NCI-H1105 treated with DMSO at 0.1 percent for 48 hours (cell line): ENCODE measurements at places on chromosomes 1 and 21.

- no peak for DNase-seq
Measured at GRCh38 chr1:4488018-4488417, 166.4 kb upstream of the AJAP1 start.

DNA sequence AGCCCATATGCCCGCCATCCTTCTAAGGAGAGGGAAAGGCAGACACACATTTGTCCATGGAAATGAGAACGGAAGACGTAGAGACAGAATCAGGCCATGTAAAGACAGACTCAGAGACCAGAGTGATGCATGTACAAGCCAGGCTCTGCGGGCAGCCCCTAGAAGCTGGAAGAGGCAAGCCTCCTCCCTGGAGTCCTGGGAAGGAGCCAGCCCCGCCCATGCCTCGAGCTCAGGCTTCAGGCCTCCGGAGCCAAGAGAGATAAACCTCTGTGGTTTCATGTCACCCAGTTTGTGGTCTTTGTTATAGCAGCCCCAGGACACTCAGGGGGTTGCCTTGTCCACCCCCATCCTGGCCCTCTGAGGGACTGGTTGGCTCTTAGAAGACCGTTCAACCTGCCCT lies 11.6 kb downstream of the PDE9A start:
- no peak for DNase-seq

DNA sequence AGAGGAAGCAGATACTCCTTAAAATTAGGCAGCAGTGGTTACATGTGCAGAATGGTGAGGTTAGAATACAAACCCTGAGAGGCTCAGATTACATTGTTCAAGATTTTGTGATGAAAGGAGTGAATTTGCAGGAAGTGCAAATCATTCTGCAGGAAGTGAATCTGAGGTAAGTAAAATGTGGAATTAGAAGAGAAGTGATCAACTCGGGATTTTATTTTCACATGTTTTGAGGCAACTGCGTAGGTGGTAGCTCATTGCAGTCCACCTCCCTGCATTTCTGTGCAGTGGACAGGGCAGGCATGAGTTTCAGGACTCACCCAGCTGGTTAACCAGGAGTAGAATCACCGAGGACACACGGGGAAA lies 2.1 kb upstream of the PLA2G2C start:
- no peak for DNase-seq

- no peak for DNase-seq
Measured at GRCh38 chr21:45828580-45829570, 152.7 kb upstream of the COL6A1 start.

- no peak for DNase-seq
Measured at GRCh38 chr1:56550138-56550858, 29.1 kb downstream of the PLPP3 start.

- no peak for DNase-seq
Measured at GRCh38 chr1:34696230-34696629, 58.6 kb upstream of the GJB5 start.

GRCh38 chr1:232622378-232622777 lies 7.6 kb downstream of the SIPA1L2 start:
- DNase-seq = peak; percentile 7

- DNase-seq = no peak
Measured at GRCh38 chr1:91585982-91586381, 85.3 kb downstream of the CDC7 start.

DNA sequence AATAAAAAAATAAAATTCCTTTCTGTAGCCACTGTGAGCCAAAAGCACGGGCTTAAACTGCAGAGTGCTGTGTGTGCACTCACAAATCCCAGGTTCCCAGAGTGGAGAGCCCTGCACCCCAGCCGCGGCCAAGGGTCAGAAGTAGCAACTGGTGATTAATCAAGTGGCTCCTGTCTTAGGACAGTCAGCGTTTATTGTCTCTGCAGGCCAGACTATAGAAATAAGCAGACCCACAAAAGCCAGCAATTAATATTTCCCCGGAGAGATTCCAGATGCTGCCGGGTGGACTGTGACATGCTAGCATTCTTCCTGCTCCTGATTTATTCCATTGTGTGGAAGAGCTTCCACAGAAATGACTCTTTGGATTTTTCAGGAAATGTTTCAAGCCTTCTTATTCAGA lies 412.2 kb downstream of the KIF26B start:
- DNase-seq = no peak

- no peak for DNase-seq
Measured at GRCh38 chr1:42999308-42999707, 40.6 kb upstream of the SLC2A1 start.

- DNase-seq = no peak
Measured at GRCh38 chr1:36890776-36891175, 143.5 kb downstream of the GRIK3 start.

GRCh38 chr1:203629507-203630082 lies 3.0 kb downstream of the ATP2B4 start:
- DNase-seq = no peak

- DNase-seq = no peak
Measured at GRCh38 chr21:45598109-45598508, 45.4 kb upstream of the PCBP3 start.

- DNase-seq = no peak
Measured at GRCh38 chr1:92679980-92680379, 104.9 kb downstream of the EVI5 start.

DNA sequence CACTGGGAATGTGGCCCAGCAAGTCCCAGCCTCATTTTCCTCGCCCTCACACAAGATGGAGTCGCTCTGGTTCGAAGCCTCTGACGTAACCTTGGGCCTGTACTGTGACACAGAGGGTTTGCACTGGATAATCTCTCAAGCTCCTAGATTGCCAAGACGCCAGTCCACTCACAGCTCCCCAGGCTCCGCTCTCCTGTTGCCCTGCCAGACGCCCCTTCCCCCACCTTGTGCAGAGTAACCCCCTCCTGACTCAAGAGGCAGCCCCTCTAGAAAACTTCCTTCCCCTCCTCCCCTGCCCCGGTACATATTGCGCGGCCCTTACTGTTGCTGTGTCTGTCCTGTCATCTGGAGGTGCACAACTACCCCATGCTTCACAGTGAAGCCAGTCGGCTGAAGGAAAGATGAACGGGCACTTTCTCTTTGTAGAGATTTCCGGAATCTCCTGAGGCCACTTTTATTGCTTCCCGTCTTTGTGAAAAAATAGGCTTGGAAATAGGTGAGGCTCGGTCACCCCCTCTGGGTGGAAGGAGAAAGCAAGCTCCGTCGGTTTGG lies 981 bp upstream of the KIAA1614 start:
- DNase-seq = no peak

DNA sequence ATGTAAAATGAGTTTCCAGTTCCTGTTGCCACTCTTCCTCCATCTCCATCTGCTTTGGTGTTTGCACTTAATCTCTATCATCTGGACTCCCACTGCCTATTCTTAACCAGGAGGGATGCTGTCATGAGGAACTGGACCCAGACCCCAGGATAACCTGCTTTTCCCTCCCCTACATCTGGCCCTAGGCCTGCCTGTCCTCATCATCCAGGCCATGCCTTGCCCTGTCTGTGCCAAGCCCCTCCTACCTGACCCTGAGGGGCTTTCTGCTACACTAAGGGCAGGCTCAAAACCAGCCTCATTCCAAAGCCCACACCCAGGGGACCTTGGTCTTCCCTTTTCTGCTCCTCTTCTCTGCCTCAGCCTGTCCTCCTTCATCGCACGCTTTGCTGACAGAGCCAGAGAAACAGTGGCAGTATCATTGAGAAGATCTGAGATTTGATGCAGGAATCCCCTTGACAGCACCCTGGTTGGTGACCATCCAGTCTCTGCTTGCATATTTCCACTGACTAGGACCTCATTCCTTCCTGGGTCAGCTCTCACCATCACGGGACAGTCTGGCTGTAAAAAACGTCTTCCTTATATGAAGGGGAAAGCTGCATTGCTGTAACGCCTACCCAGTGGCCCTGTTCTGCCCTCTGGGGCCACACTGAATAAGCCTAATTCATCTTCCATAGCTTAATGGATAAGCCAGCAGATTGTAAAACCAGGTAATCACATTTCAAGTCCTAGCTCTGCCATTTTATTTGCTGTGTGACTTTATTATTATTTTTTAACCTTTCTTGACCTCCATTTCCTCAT lies 38.8 kb downstream of the PLXNA2 start:
- no peak for DNase-seq

DNA sequence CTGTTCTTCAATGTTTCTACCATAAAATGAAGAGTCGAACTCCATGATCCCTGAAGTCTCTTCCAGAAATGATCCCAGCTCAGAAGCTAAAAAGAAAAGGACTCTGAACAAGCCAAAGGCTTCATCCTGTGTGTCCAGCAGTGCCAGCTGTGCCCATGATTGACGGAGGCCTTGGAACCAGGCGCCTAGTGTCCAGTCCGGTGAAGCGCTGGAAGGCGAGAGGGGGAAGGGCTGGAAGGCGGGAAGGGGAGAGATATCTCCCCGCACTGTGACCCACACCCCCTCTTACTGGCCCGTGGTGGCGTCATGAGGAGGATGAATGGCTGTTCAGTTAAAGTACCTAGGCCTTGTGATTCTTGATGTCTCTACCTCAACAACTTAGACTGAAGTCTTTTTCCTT lies 10.4 kb upstream of the PLEKHA6 start:
- DNase-seq = no peak

- DNase-seq = no peak
Measured at GRCh38 chr1:180617774-180618395, 13.9 kb upstream of the XPR1 start.

DNA sequence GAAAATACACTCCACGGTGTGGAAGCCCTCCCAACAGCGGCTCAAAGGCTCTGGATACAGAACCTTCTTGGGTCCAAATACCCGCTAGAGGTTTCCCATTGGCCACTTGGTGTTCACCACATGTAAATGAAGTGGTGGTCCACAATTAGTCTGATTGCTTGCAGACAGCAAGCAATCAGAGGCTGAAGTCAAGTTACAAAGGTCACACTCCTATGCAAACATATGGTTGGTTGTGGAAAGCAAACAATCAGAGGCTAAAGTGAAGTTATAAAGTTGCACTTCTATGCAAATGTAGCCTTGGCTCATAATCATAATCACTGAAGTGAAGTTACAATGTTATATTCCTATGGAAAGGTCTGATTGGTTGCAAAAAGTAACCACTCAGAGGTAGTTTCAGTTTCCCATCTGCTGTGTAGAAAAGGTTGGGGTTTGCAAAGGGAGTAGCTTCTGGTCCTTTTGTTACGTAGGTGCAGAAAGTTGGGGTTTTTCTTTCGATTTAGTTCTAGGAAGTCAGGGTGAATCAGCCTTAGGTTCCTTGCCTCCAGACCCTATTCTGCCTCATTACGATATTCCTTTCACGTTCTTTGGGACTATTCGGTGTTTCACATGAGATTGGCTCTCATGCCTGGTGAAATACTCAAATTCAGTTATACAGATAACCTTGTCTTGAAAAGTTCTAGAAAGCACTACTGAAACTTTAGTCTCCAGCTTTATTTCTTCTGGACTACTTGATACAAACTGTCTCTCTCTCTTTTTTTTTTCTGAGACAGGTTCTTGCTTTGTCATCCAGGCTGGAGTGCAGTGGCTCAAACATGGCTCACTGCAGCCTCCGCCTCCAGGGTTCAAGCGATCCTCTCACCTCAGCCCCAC lies 36.7 kb upstream of the MTF2 start:
- no peak for DNase-seq

- DNase-seq = no peak
Measured at GRCh38 chr1:87902830-87903229, 574.1 kb downstream of the LMO4 start.

DNA sequence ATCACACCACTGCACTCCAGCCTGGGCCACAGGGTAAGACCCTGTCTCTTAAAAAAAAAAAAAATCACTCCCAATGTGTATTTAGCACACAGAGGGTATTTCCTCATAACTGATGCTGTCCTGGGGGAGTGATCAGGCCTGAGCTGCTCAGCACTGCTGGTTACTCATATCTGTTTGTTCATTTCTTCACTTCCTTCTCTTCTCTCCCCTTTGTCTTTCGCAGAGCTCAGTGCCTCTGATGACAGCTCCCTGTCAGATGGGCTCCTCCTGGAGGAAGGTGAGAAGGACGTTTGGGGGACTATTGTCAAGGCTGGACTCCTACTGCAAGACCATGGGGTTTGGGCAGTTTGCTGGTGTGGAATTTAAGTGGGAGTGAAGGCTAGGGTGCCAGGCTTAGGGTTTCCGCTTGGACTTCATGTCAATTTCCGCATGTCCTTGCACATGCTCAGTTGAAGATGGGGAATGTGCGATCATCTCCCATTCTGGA lies 13.0 kb downstream of the INAVA start:
- DNase-seq = no peak

DNA sequence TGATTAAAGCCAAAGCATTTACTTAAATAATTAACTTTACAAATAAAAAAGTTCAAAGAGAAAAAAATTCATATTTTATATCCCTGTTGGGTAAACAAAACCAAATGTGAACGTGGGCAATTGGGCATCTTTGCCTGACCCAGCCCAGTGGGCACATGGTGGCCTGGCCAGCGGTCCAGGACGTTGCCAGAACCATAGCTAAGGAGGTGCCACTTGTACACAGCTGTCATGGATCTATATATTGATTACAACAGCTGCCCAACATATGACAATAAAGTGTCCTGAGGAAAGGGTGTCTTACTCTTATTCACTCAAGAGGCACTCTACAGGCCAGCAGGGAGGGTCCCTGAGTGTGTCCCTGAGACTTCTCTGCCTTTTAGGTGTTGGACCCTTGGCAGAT lies 78.5 kb downstream of the BCAR3 start:
- no peak for DNase-seq

GRCh38 chr1:84583648-84584047 lies 9.4 kb upstream of the CTBS start:
- DNase-seq = no peak

DNA sequence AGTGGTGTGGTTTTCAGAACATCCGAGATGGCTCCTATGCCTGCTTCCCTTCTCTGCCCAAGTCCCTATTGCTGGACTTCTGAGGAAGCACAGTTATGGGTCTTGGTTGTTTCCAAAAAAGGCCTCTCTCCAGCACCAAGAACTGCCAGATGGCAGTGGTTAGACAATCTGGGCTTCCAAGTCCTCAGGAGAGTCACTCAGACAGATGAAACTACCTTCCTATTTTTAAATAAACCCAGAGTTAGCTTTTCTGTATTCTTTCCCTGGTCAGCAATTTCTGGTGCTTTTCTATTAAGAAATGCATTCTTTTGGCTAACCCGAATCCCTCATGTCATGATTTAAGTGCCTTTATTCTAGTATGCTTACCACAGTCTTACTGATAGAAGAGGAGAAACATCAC lies 245.9 kb downstream of the PRDM2 start:
- no peak for DNase-seq

DNA sequence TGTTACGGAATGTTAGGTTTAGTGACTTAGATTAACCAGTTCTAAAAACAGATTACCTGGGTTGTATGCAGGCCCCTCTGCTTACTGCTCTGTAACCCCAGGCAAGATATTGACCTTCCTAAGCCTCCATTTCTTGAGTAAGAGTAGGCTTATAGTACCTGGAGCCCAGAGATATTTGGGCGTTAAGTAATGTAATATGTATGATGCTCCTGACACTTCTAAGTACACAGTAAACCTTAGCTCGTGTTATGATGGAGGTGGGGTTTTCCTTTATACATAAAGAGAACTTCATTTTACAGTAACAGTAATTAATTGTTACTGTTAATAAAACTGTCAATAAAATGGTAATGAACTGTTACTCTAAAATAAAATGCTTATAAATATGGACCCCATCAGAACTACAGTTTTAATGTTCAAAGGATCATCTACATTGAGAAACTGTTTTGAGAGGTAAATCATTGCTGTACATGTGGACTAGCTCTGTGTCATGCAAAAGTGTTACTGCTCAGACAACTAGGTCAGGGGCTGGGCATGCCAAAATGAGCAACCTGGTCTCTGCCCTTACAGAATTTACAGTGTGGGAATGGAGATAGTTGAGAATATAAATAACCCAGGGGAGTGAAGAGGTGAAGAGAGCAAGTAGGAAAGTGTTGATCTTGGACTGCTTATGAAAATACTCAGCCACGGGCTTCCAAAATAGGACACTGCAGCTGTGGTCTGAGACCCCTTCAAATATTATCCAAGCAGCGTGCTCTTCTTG lies 26.6 kb downstream of the LRRC8C start:
- no peak for DNase-seq

- no peak for DNase-seq
Measured at GRCh38 chr1:24362982-24363614, 43.9 kb downstream of the GRHL3 start.
